ENCODE measurements at places on chromosomes 12 and 14.

- DNase-seq, result no peak
These were observed 158.3 kb downstream of the ADGRD1 start for GRCh38 chr12:131112021-131112420.

DNA sequence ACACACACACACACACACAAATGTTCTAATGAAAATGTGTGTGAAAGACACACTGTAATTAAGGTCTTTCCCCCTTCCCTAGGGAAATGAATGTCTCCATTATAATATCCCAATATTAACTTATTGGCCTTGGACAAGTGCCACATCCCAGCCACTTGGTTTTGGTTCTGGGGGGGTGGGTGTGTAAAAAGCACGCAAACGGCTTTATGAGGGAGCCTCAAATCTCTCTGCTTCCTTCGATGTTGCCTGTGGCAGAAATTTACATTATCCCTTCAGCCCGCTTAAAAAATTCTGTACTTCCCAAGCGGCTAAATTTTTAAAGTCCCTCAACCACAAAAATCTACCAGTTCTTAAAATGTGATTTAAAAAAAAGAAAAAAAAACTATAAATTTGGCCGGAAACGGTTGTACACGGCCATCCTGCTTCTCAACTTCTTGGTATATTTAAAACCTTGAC, 432 bp downstream of the C14orf93 start:
- DNase-seq, result no peak

GRCh38 chr12:76074701-76075336, 9.7 kb downstream of the NAP1L1 start:
- no peak for DNase-seq

DNA sequence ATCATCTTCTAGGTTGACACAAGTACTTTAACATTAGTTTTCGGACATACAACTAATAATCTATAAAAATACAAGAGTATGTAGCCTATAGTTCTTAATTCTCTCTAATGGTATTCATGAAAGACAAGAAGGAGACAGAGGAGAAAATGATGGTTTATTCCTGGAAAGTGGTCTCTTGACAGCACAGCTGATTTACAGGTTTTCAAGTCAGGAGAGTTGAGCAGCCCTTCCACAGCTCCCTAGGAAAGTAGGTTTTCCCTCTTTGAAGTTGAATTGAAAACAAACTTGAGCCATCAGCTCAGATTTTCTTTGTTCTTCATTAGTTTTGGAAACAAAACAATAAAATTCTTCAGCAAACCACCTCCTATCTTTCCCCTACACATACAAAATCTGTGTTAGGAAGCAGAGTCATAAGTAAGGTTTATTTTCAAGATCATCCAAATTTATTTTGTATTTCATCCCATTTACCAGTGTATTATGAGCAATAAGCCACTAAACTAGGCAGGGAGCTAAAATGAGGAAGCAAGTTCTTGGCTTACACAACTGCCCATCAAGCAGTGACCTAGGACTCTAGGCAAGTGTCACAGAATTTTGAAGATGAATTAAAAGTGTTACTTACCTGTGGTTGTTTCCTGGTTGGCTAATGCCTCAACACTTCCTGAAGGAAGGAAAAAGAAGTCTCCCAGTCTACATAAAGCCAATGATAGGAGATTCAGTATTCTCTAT, 357.0 kb downstream of the BCAT1 start:
- DNase-seq, result no peak

DNA sequence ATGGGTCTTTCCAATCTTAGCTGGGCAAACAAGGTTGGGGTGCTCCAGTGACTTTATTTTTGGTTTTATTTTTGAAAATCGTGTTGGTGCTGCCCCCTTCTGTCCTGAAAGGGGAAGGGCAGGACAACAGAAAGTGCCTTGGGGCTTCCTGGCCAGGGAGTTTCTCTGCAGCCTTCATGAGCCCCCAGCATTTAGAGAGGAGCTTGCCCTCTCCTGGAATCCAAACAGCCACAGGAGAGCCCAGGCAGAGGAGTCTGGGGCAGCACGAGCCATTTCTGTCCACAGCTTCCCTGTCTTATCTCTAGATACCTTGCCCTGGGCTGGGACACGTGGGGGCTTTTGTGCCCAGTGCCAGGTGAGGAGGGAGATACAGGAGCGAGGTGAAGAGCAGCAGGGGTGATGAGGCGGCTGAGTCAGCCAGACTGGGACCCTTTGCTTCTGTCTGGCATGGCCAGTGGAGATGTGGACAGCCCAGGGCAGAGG, 4.4 kb upstream of the C1RL start:
- DNase-seq, result no peak

- no peak for DNase-seq
These were observed 50.1 kb downstream of the CHST11 start for GRCh38 chr12:104506676-104507401.

DNA sequence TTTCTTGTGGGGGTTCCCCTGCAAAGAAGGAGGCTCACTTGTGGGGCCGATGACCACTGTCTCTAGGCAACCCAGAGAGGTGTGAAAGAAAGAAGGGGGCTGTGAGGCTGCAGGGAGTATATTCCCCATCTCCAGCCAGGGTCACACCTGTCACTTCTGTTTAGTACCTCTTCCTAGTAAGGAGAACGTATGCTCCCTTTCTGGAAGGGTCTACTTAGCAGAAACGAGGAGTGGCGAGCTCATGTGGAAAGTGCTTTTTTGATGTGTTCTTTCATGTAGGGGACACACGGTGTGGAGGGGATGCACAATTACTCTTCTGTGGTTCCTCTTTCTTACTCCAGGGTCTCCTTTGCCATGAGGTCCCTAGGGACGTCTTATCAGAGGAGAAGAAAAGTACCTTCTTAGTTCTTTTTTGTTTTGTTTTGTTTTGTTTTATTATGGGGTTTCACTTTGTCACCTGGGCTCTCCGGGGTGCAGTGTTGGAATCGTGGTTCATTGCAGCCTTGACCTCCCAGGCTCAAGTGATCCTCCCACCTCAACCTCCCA, 58.3 kb downstream of the PRKCH start:
- DNase-seq, result no peak
